Stimulated activated CD4-positive, alpha-beta T cell treated with anti-CD3 and anti-CD28 coated beads, Interleukin-1b, Interleukin-23, amount 100 ng/mL, for 48 hours (primary cell): ENCODE measurements at places on chromosomes 11 and 22.
A peak's percentile ranks its signal among the peaks of the same experiment; 100 is the strongest.

GRCh38 chr11:47352556-47352955 lies at the start of gene MYBPC3:
MYBPC3 (minus strand) TSS chr11:47352702; CDS start chr11:47352647, 55 bp downstream.
- DNase-seq = no peak

GRCh38 chr22:29172216-29172615 lies 33.5 kb upstream of the EMID1 start:
- no peak for DNase-seq

- DNase-seq = no peak
Observed at GRCh38 chr11:13831696-13832095, 130.8 kb upstream of the SPON1 start.

GRCh38 chr11:67404515-67405195 lies 772 bp downstream of the TBC1D10C start:
- DNase-seq = no peak

GRCh38 chr11:128552783-128553661 lies 34.3 kb downstream of the ETS1 start:
- DNase-seq = peak; percentile 67
